LNCaP clone FGC (cell line): ENCODE measurements at places on chromosomes 1 and 21.

GRCh38 chr1:221714227-221715152 is 27.4 kb downstream of the DUSP10 start:
- DNase-seq, result no peak

- no peak for DNase-seq
Observed at GRCh38 chr1:30340934-30341333, 382.5 kb downstream of the MATN1 start.

DNA sequence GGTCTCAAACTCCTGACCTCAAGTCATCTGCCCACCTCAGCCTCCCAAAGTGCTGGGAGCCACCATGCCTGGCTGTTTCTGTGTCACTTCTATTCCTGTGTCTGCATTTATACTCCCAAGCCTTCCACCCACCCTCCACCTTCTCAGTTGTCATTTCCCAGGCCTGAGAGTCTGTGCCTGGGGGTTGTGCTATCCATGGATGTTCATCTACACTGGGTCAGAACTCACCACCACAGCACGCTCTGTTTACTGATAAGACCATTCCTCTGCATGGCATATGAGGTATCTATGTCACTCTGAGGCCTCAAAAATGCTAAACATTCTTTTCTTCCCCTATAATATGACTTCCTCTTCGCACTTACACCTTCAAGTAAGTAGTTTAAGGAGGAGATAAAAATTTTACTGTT is 6.1 kb downstream of the NENF start:
- DNase-seq, result no peak

DNA sequence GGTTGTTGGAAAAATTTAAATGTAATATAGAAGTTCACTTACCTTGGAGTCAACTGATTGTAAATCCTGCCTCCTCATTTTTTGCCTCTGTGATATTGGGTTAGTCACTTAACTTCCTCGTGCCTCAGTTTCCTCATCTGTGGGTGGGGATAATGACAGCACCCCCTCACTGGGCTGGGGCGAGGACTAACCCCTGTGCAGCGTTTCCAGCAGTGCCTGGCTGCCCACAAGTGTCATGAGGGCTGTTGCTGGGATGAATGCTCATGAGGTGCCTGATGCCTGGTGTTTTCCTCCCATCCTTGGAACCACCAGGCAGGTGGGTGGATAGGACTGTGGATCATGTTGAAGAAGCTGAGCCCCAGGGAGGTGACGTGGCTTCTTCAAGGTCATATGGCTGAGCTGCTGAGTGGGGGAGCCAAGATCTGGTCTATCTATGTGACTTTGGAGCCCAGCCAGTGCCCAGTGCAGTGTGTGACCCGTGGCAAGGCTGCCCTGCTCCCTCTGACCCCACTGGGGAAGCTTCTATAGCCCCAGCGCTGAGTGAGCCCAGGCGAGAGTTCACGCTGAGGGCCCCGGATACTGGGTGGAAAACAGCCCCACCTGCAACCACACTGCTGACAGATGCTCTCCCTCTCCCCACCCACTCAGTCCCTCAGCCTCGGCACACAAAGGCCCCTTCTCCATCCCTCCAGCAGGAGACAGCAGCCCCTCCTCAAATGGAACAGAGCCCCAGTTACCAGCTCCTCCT is 446.0 kb downstream of the PTPRU start:
- DNase-seq, result no peak

DNA sequence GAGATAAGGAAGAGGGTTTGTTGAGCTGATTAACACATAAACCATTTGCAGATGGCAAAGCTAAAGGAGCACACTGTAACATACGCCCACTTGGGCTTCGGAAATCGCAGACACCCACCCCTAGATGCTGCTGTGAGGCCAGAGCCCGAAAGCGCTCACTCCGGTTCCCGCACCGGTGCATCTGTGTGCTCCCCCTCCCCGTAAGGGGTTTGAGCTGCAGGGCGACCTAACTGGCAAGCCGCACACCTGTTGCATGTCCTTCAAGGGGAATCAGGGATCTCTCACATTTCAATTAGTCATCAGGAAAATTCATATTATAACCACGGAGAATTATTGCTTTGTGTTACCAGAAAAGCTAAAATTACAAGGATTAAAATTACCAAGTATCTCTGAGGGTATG is 1.4 kb upstream of the CFH start:
- no peak for DNase-seq
